Stimulated activated CD8-positive, alpha-beta memory T cell treated with anti-CD3 and anti-CD28 coated beads, Interleukin-15, amount 100 ng/mL, for 24 hours (primary cell): ENCODE measurements at places on chromosomes 7 and 10.

GRCh38 chr7:39451901-39452300 is 114.3 kb upstream of the YAE1 start:
- no peak for DNase-seq

GRCh38 chr10:100245484-100246220 is 16.3 kb upstream of the CHUK start:
- no peak for DNase-seq

- DNase-seq: no peak
Observed at GRCh38 chr7:33050535-33051318, 11.8 kb downstream of the NT5C3A start.

DNA sequence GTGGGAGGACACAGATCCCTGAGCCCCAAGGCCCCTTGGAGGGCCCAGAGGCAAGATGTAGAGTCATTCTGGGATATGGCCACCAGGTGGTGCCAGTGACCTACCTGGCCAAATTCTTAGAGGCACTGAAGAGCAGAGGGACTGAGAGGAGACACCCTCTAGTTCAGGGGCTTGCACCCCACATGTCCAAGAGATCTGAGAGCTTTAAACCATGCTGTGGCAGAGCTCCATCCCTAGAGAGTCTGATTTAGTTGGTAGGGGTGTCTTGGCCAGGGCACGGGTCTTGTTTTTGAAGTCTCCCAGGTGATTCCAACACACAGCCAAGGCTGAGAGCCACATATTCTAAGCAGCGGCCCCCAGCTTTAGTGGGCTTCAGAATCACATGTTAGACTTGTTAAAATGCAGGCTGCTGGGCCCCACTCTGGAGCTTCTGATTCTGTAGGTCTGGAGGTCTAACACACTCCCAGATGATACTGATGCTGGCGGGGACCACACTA is 52.5 kb downstream of the PRF1 start:
- DNase-seq: peak; percentile 43

DNA sequence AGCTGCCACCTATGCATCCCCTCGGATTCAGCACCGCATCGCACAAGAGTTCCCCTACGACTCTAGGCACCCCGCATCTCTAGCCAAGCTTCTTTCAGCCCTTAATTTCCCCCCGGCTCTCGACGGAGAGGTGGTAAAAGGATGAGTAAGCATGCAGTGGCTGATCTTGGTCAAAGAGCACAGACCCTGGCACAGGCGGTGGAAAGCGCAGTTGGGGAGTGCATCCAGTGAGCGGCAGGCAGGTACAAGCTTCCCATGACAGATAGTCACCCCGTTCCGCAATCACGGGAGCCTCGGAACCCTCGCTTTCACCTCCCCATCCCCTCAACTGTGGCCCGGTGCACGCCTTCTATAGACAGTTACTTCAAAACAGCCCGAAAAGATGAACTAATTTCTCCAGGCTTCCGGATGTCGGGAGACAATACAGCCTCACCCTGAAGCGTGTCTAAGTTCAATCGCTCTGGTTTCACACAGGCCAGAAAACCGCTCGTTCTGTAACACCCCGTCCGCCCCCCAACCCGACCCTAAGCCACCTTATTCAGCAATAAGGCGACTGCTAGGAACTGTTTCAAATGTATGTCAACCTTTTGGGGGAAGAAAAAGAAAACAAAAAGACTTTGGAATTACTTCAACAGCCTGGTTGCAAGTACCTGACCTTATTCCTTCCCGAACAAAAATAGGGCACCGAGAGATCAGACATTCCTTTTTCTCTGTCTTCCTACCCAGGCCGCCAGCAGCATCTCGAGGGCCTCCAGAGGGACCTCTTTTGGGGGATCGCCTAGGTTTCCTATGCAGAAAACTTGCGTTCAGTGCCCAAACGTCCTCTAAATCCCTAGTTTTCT is 1.4 kb downstream of the RHEB start:
- DNase-seq: no peak

DNA sequence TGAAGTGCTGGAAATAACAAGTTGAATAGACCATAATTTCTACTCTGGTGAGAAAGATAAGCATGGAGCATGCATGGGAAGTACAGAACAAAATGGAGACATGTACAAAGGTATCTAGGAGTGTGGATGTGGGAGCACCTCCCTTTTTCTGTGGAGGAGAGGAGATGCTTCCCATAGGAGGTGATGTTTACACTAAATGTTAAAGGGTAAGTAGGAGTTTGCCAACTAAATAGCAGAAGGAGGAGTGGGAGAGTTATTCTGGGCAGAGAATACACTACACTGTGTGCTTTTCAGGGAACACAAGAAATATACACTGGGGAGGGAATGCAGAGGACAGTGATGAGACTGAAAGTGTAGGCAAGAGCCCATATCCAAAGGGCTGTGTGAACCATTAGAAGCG is 21.1 kb upstream of the PANK1 start:
- no peak for DNase-seq

GRCh38 chr10:77841711-77842375 is 84.7 kb downstream of the DLG5 start:
- DNase-seq: no peak

DNA sequence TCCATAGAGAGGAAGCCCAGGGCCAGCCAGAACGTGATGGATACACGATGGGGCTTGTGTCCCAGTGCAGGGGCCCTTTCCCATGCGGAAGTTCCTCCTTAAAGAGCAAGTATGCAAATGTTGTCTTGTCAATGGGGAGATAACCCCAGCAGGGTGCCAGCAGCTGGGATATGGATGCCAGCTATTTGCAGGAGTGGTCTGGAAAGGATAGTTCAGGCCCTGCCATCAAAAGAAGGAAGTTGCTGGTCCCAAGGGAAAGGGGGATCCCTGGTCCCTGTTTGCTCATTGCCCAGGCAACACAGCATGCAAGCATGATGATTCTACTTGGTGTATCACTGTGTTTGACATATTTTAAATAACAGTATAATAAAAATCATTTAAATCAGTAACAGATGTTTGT is 73.1 kb upstream of the HECW1 start:
- no peak for DNase-seq

DNA sequence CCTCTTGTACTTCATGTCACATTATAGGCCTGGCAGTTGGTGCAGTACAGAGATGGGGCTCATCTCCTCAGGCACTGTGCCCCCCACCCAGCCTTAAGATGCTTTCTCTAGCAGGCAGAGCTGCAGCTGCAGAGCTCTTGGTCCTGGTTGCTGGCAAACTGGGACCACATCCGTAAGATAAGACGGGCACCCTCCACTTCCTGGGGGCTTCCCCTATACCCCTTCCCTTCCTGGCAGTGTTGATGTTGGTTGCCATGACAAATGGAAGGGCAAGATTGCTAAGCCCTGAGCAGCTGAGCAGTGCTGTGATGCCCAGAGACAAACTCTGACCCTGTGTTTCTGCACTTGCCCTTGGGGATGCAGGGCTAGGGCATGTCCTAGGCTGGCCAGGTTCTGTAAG is 103.4 kb upstream of the ANLN start:
- DNase-seq: no peak

DNA sequence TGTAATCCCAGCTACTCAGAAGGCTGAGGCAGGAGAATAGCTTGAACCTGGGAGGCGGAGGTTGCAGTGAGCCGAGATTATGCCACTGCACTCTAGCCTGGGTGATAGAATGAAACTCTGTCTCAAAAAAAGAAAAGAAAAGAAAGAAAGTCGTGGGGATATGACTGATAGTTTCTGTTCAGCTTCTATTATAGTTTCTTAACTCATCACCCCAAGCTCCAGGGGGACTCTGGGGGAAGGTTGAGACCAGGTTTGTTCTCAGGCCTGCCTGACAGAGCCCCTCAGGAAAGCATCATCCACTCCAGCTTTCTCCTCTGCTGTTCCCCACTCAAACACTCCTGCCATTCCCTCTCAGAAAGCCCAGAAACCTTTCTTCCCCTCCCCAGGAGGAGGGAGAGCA is 542.4 kb upstream of the GALNT17 start:
- no peak for DNase-seq

DNA sequence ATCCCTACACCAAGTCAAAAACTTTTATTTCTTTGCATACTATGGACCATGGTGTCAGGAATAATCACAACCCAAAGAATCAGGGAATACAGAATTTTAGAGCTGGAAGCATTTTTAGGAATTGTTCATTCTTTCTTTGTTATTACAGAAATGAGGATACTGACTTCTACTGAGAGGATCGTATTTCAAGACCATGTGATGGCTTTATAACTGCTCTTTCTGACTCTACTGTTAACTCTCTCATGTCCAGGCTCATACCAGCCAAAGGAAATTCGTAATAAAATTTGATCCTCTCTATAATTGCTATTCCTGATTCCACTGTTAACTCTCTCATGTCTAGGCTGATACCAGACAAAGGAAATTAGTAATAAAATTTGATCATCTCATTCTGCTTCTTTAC is 1050.9 kb upstream of the C7orf33 start:
- no peak for DNase-seq

DNA sequence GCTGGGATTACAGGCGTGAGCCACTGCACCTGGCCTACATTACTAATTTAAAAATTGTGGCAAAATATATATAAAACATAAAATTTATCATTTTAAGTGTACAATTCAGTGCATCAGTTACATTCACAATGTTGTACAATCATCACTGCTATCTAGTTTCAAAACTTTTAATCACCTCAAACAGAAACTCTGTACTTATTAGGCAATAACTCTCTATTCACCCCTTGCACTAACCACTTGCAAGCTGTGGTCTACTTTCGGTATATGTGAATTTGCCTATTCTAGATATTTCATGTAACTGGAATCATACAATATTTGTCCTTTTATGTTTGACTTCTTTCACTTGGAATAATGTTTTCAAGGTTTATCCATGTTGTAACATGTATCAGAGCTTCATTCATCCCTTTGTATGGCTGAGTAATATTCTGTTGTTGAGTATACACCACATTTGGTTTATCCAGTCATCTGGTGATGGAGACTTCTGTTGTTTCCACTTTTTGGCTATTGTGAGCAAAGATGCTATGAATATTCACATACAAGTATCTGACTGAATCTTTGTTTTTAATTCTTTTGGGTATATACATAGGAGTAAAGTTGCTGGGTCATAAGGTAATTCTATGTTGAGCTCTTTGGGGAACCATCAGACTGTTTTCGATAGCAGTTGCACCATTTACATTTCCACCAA is 14.3 kb upstream of the ELOVL3 start:
- DNase-seq: no peak

DNA sequence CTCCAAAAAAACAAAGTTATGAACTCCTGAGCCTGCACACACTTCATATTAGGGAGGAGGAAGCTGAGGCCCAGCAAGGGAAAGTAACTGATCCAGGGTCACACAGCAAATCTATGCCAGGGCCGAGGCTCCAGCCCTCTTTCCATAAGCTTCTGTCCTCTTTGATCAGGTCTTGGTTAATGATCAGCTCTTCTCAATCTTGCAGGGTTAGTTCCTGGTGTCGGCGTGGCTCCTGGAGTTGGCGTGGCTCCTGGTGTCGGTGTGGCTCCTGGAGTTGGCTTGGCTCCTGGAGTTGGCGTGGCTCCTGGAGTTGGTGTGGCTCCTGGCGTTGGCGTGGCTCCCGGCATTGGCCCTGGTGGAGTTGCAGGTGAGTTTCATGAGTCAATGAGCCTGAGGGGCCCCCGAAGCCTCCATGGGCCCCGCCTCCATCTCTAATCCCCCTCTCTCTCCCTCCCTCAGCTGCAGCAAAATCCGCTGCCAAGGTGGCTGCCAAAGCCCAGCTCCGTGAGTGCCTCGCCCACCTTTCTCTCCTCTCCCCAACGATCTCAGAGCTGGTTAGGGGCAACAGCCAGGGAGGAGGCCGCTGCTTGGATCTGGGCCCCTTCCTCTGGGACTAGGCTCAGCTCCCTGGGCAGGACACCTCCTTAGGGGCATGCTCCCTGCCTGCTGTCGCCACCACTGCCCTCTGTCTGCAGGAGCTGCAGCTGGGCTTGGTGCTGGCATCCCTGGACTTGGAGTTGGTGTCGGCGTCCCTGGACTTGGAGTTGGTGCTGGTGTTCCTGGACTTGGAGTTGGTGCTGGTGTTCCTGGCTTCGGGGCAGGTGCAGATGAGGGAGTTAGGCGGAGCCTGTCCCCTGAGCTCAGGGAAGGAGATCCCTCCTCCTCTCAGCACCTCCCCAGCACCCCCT is 23.7 kb upstream of the LIMK1 start:
- no peak for DNase-seq

GRCh38 chr7:125391921-125392320 is 462.3 kb upstream of the POT1 start:
- DNase-seq: no peak

DNA sequence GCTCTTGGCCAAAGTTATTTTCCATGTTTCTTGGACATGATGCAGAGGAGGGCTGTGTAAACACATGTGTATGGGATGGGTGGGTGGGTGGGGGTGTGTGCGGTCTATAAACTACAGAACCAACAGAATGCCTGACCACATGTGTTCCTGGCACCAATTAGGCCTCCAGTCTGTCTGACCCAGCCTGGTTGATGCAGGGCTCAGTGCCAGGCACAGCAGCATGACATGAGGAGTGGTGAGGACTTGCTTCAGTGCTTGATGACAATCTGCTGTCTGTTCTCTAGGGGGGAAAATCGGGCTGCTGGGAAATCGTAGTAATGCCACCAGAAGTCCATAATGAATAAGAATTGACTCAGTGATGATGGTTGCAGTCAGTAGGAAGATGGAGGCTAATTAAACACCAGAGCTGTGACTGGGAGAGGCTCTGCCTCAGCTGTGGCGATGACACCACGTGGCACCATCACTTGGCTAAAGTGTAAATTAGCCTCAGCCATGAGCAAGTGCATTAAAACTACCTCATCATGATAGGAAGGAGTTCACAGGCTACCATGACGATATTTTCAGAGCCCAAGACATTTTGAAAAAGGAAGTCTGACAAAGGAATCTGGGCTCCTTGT is 260.1 kb upstream of the PODXL start:
- DNase-seq: no peak

- DNase-seq: no peak
Observed at GRCh38 chr10:55410415-55410885, 609.4 kb upstream of the PCDH15 start.

GRCh38 chr10:30127120-30127541 is 67.7 kb upstream of the JCAD start:
- no peak for DNase-seq

DNA sequence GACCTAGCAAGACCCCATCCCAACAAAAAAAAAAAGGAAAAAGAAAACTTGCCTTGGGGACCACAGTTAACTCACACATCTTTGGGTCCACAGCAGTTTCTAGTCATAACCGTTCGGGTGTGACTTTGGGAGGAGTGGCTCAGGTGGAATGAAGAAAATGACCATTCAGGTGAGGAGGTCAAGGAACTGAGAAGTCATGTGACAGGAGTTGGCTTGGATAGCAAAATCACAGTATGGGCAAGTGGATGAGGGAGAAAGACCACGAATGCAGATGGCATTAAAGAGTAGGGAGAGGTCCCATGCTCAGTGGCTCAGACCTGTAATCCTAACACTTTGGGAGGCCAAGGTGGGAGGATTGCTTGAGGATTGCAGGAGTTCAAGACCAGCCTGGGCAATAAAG is 17.1 kb upstream of the CNOT4 start:
- no peak for DNase-seq

GRCh38 chr7:14218338-14218737 is 228.9 kb upstream of the ETV1 start:
- DNase-seq: no peak

GRCh38 chr7:151469281-151469680 is 29.3 kb upstream of the CRYGN start:
- no peak for DNase-seq
